ENCODE measurements at places on chromosomes 16 and 17.

- no peak for DNase-seq
Measured at GRCh38 chr16:59783191-59783590, 1049.1 kb upstream of the GOT2 start.

GRCh38 chr17:76385892-76386786, 1.7 kb downstream of the SPHK1 start:
- DNase-seq: peak; percentile 95

DNA sequence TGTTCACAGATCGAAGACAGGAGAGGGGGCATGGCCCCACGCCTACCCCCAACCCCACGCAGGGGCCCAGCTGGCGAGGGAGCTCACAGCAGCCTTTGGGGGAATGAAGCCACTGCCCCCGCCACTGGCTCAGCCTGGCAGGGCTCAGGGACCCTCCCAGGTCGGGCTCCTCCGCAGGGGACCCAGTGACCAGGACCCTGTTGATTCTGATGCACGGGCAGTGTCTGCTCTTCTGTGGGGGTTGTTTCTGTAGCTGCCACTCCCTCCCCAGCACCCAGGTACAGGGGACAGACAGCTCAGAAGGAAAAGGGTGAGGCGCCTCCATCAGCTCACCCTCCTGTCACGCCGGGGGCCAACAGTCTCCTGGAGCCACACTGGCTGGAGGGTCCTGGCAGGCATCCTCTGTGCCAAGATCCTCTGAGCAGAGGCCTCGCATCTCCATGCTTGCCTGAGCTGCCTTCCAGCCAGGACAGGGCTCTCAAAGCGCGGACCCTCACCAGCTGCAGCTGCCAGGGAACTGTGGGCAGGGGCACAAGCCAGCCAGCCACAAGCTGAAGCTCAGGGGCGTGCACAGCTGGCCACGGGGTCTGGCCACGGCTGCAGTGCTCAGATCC, 49.1 kb downstream of the ZNF778 start:
- DNase-seq: no peak

DNA sequence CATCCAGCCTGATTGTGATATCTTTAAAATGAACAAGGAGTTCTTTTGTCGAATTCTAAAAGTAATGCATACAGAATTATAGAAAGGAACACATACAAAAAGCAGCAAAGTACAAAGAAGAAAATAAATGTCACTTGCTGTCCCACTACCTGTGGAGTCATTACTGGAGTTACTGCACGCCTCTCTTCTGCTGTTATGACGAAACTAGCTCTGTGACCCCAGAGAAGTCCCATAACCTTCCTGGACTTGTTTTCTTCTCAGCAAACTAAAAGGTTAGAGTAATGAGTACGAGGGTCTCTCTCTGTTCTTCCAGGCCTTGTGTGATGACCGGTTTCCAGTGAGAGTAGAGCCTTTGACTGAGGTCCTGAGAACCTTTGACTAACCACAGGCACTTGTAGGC, 26.9 kb downstream of the BANP start:
- DNase-seq: no peak

DNA sequence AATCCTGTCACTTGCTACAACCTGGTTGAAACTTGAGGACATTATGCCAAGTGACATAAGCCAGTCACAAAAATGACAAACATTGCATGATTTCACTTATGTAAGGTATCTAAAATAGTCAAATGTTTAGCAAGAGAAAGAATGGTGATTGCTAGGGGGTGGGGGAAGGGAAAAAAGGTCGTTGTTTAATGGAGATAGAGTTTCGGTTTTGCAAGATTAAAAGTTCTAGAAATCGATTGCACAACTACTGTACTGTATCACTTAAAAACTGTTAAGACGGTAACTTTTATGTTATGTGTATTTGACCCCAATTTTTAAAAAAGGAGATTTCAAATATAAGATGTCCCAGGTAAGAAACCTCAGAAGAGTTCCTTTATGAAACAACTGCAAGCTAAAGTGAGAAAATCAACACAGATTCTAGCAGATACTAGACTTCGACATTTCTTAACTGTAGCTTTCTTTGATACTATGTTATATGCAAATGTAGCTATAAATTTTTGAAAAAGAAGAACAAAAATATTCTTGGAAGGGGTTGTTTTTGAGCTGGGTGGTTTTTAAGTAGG, 5.9 kb downstream of the MEOX1 start:
- DNase-seq: no peak

DNA sequence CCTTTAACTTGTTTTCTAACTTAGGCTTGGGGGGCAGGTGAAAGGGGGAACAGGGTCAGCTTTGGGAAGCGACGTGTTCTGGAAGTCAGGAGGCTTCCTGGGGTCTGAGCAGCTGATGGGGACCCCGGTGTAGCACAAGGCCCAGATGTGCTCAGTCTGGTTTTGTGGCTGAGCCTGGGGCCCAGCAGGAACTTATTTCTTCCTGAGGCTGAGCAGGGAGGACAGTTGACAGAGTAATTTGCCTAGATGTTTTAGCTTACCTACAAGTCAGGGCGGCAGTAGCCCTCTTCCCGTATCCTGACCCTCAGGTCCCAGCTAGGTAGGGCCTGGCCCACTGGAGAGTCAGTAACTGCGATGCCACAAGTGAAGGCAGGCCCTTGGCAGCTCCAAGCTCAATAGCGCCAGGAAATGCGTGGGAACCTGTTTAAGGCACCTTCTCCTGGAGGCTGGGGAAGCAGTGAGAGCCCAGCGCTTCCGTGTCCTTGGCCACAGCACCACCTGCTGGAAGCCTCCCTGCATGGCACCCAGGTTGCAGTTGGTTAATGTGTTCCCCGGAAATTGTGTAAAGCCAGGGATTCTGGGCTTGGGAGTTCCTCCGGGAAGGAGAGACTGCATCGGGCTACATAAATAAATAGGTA, 5.2 kb downstream of the CCR7 start:
- DNase-seq: peak; percentile 81

GRCh38 chr16:26672206-26672605, 394.5 kb upstream of the C16orf82 start:
- DNase-seq: no peak

GRCh38 chr16:89785523-89786155, 30.8 kb downstream of the FANCA start:
- no peak for DNase-seq

GRCh38 chr16:89093602-89094251, at the start of gene ACSF3:
TSS of gene ACSF3 (plus strand) at chr16:89093852. CDS start at chr16:89100682, 6,830 bp downstream.
- peak; percentile 92 for DNase-seq
